ENCODE measurements at places on chromosomes 7 and 10.
A peak's percentile ranks its signal among the peaks of the same experiment; 100 is the strongest.

DNA sequence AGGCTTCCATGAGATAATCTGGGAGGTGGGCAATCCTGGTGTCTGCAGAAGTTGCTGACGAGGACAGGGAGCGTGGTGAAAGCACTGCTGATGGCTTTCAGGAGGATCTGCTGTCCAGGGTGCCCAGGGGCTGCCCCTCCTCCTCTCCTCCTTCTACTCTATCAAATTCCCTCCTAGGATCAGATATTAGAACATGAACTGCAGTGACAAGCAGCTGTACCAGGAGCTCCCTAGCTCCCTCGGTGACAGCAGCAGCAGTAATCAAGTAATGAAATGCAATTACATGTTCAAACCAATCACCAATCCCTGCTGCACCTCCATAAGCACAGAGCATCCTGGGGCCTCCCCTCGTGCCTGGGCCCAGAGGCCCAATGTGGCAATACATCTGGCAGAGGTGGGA is 46.9 kb downstream of the GRID1 start:
- no peak for DNase-seq

DNA sequence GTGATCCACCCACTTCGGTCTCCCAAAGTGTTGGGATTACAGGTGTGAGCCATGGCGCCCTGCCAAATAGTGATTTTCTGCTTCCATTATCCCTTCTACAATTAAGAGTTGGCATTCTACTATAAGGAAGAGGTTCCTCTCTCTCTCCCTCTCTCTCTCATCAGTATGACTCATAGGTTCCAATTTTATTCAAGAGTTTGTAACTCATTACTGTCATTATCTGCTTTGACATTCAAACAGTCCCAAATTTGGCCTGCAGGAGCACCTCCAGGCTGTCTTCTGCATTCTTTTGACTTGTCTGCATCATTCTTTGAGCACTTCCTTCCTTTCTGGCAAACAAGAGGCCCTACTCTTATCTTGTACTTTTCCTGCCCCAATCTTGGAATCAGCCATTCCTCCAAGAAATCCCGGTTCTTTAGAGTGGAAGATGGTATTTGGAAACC is 33.2 kb upstream of the CALU start:
- no peak for DNase-seq

- DNase-seq: no peak
These were observed 242.2 kb downstream of the ATRNL1 start for GRCh38 chr10:115335366-115335765.

DNA sequence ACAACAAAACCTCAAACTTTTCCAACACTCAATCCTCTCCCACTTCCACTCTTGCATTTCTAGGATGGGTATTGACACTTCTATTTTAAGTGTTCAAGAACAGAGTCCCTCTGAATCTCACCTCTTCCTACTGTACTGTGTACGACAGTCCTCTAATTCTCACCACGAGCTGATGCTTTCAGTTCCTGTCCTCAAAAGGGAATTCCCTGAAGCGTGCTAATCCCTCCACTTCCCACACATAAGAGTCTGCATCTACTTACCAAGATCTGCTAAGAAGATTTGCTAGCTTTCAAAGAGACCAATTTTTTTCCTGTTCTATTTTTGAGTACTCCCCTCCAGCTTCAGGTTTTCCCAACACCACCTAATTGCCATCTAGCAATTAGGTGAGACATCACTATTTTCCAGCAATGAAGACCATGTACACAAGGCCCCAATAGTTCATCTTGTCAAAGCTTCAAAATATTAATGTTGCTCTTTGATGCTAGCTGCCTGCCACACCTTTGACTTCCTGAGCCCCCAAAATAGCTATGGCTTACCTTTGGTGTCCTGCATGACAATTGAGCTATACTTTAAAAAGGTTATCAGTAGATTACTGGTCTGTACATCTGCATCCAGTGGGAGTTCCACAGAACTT is 54.4 kb downstream of the ARMH3 start:
- no peak for DNase-seq

DNA sequence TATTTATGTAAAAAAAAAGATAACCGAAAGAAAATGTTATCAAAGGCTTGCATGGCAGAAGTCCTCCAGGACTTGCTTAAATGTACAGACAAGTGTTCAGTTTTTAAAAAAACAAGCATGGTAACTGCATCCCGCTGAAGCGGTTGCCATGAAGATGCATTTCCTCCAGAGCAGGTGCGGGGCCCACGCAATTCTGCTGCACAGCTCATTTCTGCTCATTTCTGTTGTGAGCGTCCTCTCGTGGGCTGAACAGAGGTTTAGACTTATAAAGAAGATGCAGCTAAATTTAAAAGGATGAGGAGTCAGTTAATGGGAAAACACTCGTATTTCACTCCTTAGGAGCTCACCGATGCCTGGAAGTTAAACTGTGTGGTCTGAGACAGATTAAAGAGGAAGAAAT is 247.6 kb downstream of the DNAJB6 start:
- DNase-seq: no peak

- DNase-seq: peak; percentile 62
These were observed 111.5 kb downstream of the CCNY start for GRCh38 chr10:35447693-35448407.

GRCh38 chr7:151786936-151787335 is 90.0 kb downstream of the PRKAG2 start:
- DNase-seq: no peak

DNA sequence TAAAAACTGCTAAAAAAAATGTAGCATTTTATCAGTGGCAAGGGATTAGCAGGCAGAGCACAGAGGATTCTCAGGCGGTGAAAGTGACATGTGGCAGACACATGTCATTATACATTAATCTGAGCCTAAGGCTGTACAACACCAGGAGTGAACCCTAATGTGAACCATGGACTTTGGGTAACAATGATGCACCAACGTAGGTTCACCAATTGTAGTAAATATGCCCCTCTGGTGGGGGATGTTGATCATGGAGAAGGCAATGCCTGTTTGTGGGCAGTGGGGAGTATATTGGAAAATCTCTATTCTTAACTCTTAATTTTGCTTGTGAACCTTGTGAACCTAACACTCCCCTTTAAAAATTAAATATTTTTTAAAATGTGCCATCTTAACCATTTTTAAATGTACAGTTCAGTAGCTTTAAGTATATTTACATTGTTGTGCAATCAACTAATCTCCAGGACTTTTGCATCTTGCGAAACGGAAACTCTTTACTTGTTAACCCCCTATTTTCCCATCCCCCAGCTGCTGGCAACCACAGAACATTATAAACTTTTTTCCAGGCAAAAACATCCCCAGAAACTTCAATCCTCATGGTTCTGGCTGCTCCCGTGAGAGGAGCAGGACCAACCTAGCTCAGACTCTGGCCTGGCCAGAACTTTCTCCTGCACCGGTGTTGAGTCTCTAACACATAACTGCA is 29.9 kb downstream of the LRRC20 start:
- DNase-seq: no peak

GRCh38 chr10:119541459-119542356 is 811 bp downstream of the RGS10 start:
- peak; percentile 74 for DNase-seq

DNA sequence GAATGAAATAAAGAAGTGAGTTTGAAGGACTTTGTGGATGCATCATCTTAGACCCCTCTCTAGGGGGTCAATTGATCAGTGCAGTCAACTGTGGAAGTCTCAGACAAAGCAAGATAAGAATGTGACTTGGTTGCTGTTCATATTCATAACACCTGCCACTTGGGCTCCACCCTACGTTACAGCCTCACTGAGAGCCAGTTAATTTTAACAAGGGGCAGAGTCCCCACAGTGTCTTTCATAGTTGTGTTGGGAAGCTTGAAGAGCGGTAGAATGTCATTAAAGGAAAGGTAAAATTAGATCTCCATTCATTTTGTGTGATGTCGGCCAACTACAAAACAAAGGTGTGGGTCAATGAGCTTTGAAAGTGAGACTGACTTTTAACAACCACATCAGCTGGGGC is 442.1 kb upstream of the C7orf33 start:
- DNase-seq: no peak

DNA sequence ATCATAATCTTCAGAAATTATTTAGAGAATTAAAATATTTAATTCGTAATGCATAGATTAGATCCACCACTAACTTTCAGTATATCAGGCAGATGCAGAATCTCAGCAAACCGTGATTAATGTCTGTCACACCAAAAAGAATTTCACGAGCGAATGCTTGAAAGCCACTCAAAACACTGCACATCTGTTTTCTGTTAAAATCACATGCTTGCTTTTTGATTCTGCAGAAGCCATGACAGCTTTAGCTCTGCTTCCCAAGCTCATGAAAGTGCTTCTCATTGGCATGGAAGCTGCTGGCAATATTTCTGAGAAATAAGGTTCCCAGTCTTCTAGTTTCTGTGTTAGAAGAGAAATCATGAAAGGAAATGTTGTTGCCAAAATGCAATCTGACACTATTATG is 837.8 kb upstream of the LRRN3 start:
- DNase-seq: no peak

DNA sequence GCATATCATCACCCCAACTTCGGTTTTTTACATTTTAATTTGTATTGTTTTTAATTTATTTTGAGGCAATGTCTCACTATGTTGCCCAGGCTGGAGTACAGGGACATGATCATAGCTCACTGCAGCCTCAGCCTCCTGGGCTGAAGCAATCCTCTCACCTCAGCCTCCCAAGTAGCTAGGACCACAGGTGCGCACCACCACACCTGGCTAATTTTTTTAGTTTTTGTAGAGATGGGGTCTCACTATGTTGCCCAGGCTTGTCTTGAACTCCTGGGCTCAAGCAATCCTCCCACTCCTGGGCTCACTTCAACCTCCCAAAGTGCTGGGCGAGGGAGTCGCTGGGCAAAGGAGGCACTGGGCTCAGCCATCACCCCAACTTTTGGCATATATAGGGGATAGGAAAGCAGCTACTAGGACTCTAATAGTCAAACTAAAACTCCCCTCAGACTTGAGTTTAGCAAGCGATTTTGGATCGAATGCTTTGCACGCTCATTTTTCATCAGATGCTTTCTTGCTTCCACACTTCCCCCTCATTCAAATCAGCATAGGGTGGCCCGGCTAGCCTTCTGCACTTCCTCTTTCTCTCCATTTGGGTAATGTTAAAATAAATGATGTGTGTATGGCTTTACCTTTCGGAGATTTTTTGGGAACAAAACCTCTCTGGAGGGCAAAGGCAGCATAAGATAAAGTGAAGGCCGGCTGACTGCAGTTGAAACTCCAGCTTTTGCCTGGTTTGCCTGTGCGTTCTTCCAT is 20.8 kb upstream of the NMT2 start:
- DNase-seq: no peak

- DNase-seq: no peak
These were observed 4.7 kb downstream of the ZNF775 start for GRCh38 chr7:150383710-150384397.

Measured in erythroblast (primary cell).